ENCODE measurements at places on chromosomes 4 and X.

DNA sequence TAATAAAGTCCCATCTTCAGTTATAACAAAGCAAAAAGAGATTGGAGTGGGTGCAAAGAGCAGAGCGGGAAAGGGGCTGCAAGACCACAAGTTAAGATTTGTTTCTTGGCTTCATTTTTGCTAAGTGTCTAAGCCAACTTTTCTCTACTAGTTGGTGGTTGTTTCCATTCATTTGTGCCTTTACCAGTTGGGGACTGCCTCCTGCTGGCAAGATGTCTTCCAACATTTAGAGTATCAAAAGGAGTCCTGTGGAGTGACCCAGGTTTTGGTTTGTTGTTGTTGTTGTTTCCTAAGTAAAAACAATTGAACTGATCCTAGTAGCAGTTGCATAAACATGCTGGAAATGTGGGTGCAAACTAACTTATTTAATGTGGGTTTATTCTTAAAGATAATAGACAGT lies 121.1 kb downstream of the SPATA18 start:
- no peak for DNase-seq

DNA sequence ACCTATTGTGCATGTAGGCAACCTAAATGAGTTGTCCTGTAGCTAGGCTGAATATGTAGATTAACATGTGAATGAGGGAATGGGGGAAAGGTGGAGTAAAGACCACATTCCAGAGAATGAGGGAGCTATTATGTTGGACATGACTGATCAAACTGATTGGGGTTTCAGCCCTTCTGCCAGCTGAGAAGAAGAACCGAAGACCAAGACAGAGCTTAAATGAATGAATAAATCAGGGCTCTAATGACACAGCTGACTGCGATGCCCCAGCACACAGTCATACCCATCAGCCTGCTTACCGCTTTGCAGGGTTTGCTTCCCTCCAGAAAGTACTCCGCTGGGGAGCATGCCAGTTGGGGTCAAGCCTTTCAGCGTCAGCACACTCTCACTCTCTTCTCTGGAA lies 315.4 kb downstream of the PPP3CA start:
- no peak for DNase-seq

- no peak for DNase-seq
These were observed 158.1 kb downstream of the FHIP1A start for GRCh38 chr4:151567056-151567455.

- DNase-seq = no peak
These were observed 18.3 kb downstream of the FHIP1A start for GRCh38 chr4:151427266-151427665.

- DNase-seq = no peak
These were observed 53.1 kb downstream of the ABLIM2 start for GRCh38 chr4:8105306-8106100.

GRCh38 chr4:128468123-128468989 lies 180.7 kb upstream of the PGRMC2 start:
- DNase-seq = no peak

GRCh38 chrX:78950009-78950835 lies 5.0 kb downstream of the P2RY10 start:
- no peak for DNase-seq

DNA sequence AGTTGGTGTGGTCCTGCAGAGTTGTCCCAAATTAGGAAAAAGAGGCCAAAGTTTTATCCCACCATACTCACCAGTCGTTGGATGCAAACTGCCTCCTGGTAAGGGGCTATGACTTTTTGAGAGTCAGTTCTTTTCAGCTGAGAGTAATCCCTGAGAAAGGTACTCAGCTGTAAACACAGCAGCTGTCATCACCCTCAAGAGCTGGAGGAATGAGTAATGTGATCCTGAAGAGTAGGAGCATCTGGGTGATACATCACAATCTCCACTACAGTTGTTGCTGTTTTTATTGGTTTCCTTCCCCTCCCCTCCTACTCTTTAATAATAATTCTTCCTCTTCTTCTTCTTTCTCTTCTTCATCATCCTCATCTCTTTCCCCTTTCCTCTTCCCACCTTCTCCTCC lies 5.7 kb downstream of the MAGEE1 start:
- DNase-seq = no peak

DNA sequence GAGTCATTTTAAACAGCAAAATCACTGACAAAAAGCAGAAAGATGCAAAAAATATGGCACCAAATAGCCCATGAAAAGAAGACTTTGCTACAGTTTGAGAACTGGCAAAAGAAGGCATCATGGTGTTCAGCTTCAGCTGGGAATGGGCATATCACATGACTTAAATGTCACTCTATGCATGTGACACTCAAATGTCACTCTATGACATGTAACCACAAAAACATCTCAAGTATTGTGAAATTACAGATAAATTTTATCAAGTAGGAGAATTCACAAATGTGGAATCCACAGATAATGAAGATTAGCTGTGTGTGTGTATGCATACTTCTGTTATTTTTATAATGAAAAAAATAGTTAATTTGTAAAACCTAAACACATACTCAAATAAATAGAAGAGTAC lies 81.9 kb downstream of the ATP10D start:
- no peak for DNase-seq

DNA sequence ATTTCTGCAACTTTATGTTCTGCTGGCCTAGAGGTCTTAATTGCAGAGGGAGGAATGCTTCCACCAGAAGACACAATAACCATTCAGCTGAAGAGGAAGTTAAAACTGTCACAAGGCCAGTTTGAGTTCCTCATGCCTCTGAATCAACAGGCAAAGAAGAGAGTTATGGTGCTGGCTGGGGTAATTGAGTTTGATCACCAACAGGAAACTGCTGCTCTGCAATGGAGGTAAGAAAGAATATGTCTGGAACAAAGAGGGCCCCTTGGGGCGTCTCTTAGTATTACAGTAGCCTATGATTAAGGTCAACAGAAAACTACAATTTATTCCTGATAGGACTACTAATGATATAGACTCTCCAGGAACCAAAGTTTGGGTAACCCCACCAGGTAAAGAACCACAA lies 744.0 kb downstream of the FSTL5 start:
- no peak for DNase-seq

- DNase-seq = no peak
These were observed 14.5 kb upstream of the DACH2 start for GRCh38 chrX:86133761-86134160.

DNA sequence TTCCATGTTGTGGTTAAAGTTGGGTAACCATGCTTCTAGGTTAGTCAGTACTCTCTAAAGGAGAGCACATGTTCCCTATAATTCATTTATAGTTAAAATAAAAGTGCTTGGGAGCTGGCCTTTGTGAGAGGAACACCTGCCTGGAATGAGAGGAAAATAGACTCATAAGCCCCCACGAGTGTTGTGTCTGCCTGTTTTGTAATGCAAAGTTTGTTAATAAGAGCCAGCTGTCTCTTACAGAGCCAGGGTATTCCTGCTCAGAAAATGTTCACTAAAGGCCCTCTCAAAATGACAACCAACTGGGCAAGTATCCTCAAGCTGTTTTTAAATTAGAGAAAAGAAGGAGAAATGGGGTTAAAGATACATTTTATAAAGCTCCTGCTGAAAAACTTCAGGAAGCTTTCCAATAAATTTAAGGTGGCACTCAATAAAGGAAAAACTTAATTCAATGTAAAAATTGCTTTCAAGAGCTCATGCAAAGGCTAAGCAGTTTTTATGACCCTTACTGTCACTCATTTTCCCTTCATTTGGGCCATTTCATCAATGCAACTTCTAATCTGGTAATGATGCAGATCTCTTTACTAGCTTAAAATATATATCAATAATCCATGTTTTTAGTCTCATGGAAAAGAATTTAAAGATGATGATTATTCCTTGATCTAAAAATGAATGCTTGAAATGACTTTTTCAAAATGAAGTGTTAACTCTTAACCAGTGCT lies 793.6 kb downstream of the STPG2 start:
- no peak for DNase-seq

- no peak for DNase-seq
These were observed 19.8 kb upstream of the TMLHE start for GRCh38 chrX:155632431-155633100.

- DNase-seq = no peak
These were observed 14.7 kb downstream of the PDGFC start for GRCh38 chr4:156956826-156957368.

DNA sequence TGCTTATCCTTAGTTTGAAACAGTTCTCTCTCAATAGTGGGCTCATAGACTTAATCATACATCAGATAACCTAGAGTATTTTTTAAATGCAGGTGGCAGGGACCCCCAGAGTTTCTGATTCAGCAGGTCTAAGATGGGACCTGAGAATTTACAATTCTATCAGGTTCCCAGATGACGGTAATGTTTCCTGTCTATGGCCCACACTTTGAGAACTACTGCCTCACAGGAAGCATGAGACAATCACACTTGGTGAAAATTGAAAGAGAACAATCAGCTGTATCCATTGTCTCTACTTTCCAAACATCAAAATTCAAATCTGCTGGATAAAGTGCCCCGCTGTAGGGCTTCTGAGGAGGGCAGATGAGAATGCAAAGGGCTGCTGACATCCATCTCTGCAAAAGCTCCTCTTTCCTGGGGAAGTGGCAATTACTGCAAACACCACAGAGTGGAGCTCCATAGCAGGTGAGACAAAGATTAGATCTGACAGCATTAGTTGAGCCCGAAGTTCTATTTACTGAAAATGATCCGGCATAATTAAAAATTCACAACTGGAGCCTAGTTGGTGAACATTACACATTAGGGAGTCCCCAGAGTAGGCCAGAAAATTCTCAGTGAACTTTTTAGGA lies 187.8 kb upstream of the MBNL3 start:
- no peak for DNase-seq

DNA sequence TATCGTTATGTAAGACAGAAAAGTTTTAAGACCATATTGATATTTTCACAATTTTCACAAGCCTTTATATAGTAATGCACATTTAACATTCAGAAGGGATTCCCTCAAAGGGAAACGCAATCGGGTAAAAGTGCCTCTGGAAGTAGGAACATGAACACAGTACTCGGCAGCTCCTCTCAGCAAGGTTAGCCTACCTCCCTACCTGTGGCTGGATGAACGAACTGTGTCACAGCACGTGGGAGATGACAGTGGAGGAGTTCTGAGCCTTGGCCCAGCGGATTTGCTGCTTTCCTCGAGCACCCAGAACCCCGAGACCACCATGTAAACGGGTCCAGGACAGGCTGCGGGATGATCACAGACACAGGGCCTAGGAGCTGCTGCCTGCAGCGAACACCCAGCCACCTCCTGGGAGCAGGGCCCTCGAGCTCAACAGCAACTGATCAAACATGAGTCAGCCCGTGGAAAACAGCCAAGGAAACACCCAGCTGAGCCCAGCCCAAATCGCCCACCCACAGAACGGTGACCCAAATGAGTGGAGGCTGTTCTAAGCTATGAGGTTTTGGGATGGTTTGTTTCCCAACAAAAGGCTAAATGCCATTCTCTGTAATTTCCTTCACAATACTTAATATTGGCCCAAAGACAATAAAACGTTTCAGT lies 30.4 kb downstream of the FAT1 start:
- DNase-seq = no peak

DNA sequence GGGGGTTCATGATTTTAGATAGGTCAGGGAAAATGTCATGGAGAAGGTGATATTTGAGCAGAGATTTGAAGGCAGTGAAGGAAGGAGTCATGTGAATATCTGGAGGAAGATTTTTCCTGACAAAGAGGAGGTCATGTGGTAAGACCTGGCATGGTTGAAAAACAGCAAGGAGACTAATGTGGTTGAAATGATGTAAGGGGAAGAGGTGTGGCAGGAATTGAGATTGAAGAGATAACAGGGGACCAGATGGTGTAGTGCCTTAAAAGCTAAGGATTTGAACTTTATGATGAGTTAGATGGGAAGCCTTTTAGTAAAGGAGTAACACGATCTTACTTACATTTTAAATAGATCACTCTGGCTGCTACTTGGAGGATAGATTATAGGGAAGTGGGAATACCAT lies 210.9 kb downstream of the RTL9 start:
- no peak for DNase-seq

DNA sequence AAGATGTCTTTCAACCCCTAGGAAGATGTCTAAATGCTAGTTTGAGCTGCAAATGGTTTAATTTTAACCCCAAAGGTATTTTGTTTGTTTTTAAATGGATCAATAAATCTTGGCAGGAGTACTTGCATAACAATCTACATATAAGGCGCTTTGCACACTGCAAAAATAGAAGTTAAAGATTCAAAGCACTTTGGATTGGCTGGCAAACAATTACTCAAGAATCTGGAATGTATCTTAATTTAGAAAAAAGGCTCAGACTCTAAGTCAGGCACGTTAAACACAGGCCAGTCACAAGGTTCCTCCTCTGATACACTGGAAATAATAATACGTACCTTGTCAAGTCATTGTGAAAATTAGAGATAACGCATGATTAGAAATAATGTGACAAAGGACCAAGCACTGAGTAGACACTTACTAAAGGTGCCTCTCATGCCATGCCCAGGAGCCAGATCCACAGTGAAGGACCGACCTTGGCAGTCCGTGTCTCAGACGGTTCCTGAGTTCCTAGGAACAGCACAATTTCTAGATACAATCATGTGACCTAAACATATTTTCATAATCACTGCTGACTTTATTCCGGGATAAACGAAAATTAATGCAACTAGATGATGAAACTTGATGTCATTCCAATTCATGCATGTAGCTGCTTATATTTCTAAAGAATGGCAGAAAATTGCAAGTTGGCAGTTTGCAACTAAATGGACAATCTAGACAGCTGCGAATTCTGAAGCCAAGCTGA lies 49.6 kb downstream of the PROM1 start:
- DNase-seq = no peak

GRCh38 chr4:14083150-14083549 lies 455.6 kb upstream of the BOD1L1 start:
- no peak for DNase-seq

GRCh38 chr4:138647433-138647832 lies 368.1 kb upstream of the NOCT start:
- DNase-seq = no peak

DNA sequence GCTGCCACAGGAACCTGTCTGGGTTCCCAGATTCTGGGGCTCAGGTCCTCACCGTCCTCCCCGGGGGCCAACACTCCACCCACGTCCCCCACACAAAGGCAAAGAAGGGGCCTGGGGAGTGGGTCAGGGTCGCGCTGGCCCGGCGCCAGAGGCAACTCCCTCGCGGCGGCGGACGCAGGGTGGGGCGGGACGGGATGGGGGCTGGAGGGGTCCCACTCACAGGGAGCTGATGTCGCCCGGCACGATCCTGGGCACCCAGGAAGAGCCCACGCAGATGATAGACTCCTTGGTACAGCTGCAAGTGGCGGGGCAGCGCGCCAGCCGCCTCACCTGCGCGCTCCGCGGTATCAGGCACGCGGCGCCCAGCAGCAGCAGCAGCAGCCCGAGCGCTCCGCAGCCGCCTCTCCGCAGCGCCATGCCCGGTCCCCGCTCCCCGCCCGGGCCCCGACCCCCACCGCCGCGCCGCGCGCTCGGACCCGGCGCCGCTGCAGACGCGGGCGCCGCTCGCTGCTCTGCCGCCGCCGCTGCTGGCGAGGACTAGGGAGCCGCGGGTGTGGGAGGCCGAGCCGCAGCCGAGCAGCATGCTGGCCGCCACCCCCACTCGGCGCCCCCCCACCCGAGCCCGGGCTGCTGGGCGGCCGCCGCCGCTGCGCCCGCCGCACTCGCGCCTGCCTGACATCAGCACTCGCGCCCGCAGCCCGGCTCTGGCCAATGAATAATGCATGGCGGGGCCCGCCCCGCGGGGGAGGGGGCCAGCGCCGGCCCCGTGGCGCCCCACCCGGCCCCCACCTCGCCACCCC lies at the start of gene LGI2:
TSS of gene LGI2 (minus strand) at position 670 of the 800 bp plus-strand sequence. CDS start at position 417, 253 bp downstream.
- peak; percentile 63 for DNase-seq

GRCh38 chrX:107710617-107711391 lies 64.8 kb downstream of the TSC22D3 start:
- no peak for DNase-seq
